Stimulated activated CD4-positive, alpha-beta T cell treated with anti-CD3 and anti-CD28 coated beads, Interleukin-4, amount 100 ng/mL, for 1 hour (primary cell): ENCODE measurements at places on chromosomes 5 and 9.
A peak's percentile ranks its signal among the peaks of the same experiment; 100 is the strongest.

GRCh38 chr9:93543117-93543516 is 33.3 kb upstream of the PHF2 start:
- no peak for DNase-seq

- DNase-seq, result no peak
Measured at GRCh38 chr9:112489876-112490666, 3.4 kb downstream of the KIAA1958 start.

- DNase-seq, result no peak
Measured at GRCh38 chr5:53987101-53987500, 323.3 kb downstream of the ARL15 start.

- DNase-seq, result no peak
Measured at GRCh38 chr5:114909424-114909823, 260.3 kb downstream of the TRIM36 start.

DNA sequence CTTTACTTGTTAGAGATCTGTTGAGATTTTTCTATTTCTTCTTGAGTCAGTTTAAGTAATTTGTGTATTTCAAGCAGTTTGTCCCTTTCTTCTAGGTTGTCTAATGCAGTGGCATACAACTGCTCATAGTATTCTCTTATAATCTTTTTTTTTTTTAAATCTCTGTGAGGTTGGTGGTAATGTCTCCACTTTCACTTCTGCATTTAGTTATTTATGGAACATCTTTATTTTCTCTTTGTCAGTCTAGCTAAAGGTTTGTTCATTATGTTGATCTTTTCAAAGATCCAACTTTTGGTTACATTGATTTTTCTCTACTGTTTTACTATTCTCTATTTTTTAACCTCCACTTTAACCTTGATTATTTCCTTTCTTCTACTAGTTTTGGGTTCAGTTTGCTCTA is 13.8 kb downstream of the FOXE1 start:
- no peak for DNase-seq

- no peak for DNase-seq
Measured at GRCh38 chr9:18343784-18344183, 130.2 kb upstream of the ADAMTSL1 start.

GRCh38 chr9:113387560-113388230 is 10.9 kb upstream of the HDHD3 start:
- no peak for DNase-seq

DNA sequence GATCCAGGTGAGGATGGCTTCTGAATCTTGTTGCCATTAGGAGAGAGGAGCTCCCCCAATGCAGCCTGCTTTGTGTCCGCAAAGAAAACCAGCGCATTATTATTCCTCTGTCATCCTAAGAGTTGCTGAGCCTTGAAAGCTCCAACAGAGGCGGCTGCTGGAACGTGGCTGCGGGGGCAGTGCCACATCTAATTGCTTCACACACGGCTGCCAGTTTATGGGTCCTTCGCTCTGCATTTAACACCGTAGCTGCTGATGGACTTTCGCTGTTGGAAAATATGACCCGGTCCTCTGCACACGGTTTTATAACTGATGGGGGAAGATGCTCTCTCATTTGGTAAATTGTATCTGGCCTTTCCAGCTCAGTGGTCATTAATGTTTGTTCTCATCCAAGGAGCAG is 38.0 kb downstream of the ZNF622 start:
- DNase-seq, result no peak

DNA sequence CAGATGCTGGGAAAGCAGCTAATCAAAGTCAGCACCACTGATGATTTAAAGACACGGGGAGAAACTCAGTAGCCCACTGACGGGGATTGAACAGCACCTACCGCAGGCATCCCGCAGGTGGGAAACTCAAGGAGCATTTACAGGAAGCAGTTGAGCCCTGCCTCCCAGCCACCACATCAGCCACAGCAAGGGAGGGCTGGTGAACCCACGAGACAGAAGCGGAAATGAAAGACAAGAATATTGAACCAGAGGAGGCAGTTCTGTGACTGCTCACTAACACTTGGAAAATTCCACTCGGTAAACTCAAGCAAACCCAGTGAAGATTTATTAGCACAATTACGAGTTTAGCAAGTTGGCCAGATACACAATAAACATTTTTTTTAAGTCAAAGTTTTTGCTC is 10.6 kb upstream of the FAM163B start:
- peak; percentile 29 for DNase-seq

DNA sequence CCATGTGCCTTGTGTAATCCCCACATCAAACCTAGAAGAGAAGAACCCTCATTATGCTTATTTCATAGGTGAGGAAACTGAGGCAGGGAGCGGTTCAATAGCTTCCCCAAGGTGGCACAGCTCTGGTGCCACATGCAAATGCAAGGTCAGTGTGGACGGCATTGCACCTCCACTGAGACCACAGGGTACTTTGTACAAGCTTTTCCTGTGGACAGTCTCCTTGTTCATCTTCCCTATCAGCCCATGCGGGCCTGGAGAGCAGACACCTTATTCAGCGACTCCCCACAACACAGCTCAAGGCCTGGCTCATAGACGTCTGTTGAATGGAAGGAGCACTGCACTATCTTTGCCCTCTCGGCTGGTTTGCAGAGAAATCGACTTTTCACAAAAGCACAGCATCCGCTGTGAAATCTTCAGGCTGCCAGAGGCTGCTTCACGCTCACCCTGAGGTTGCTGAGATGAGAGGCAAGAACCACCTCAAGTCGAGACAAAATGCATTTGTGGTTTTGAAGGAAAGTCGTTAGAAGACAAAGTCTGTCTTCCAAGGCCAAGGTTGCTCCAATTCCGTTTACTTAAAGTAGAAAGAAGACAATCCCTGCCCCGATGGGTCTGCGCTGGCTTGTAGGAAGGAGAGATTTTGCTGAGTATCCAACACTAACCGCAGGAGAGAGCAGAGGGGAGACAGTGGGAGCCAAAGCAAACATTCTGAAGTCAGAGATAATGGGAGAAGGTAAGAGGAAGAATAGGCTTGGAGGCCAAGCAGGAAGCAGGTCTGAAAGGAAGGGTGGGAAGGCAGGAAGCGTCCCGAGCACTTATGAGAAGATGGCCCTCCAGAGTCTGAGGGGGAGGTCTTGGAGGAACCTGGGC is 34.2 kb upstream of the STRBP start:
- no peak for DNase-seq

DNA sequence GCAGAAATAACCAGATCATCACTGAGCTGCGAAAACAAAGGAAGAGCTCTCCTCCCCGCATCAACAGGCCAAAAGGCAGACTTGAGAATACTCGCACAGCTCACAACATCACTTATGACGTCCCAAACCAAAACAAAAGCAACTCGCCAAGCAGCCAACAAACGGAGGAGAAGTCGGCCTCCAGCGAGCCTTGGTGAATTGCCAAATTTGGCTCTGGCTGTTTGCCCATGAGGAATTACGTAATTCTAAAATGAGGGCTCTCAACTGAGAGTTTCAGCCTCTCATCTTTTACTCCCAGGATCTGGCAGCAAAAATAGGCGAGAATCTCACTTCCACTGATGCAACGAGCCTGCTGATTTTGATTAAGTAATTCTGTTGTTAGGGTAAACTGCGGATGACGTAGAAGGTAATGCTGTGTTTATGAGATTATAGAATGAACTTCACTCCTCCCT is 51.7 kb upstream of the SEMA6A start:
- DNase-seq, result no peak

GRCh38 chr5:142239394-142240159 is 85.2 kb downstream of the SPRY4 start:
- no peak for DNase-seq

- no peak for DNase-seq
Measured at GRCh38 chr5:97096191-97096590, 46.2 kb downstream of the LIX1 start.

GRCh38 chr9:92986176-92987119 is 39.1 kb downstream of the FGD3 start:
- peak; percentile 47 for DNase-seq

DNA sequence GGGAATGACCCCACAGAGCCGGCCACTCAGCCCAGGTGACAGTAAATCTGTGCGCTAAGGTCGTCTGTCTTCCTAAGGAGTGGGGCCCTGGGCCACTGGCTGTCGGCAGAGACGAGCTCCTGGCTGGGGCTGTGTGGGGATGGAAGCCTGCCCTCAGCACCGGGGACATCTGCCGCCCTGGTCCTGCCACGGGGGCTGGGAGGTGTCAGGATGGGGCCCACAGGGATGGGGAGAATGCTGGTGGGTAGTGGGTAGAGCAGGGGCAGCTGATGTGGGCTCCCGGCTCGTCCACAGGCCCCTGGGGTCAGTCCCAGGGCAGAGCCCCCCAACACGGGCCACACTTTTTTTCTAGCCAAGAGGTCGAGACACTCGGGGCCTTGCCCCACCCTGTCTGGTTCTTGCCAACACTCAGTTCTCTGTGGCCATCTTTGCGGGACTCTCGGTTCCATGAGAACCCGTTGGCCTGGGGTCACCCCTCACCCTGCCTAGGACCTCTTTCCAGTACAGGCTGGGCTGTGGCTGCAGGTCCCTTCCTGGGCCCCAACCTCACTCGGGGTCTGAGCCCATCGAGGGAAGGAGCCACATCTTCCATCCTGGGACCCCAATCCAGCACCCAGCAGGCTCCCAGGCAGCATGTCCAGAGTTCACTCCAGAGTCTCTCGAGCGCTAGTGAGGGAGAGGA is 45.0 kb downstream of the DBH start:
- no peak for DNase-seq

DNA sequence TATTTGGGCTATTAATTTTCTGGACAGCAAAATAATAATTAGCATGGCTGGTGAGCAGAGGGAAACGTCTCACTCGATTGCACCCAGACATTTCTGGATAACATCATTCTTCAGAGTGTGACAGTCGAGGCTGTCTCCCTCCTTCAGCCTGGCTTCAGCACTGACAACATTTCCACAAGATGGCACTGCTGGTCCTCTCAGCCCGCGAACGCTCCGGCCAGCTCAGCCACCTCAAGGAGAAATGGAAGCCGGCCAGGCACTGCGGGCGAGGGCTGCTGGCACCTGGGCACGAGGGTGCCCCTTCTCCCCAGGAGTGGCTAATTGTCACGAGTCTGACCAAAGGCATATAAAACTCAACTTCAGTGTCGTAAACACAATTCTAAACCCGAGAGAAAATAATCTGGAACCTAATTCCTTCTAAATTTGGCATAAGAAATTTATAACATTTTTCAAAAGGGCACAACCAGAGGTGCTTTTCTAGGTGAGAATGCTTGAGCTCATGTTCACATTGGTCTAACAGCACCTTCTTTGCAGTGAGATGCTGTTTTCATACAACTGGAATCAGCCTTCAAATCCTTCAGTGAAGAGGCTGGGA is 65.9 kb downstream of the DAP start:
- DNase-seq, result no peak

GRCh38 chr9:29422438-29422837 is 1849.2 kb upstream of the C9orf72 start:
- DNase-seq, result no peak

DNA sequence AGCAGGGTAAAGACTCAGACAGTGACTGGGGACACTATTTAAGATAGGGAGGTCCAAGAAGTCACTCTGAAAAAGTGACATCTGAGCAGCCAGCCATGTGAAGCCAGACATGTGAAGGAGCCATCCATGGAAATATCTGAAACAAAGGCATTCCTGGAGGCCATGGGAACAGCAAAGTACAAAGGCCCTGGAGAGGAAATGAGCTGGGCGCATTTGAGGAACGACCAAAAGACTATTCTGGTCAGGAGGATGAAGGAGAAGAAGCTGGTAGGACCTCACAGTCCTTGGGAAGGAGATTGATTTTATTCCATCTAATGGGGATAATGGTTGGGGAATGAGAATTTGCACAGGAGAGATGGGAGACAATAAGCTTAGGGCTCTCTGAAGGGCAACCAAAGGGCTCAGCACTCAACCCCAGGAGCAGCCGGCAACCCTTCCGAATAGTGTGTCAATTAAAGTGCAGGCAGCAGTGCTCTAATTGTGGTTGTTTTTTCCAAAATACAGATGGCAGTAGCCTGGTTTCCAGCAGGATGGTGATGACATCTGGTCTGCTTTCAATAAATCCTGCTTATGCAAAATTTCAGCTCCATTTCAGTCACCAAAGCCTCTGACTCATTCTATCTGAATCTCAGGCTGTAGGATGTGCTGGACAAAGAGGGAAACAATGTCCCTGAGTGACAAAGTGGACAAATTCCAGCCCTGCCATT is 26.7 kb downstream of the FOXI1 start:
- no peak for DNase-seq

DNA sequence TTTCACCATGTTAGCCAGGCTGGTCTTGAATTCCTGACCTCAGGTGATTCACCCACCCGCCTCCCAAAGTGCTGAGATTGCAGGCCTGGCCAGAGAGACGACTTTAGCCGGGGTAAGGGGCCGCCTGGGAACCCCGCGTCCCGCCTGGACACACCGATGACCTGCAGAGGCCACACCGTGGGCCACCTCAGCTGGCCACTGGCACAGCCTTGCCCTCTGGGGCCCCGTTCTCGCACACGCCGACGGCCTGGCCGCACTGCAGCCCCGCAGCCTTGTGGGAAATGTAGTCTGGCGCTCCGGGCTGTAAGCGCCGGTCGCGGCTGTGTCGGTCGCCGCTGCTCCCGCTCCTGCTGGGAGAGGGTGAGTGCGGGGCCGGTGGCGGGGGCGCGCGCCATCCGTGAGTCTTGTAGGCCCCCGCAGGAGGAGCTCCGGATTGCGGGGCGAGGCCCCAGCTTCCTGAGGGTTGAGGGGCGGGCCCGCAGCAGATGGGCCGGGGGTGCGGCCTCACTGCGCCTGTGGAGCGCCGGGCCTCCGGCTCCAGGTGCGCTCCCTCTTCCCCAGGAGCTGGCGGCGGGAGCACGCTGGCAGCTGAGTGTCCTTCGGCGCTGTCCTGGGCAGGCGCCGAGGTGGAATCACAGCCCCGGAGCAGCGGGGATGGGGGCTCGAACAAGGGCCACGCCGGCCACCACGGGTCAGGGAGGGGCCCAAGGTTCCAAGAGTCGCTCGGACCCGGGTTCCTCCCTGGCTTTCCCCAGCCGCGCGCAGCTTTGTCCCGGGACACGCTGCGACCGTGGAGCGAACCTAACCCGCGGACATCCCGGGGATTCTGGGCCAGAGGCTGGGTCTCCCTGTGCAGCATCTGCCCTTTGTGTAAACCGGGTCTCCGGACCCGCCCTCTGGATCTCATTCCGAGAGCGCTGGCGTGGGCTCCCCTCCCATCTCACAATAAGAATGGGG is at the start of gene ZFP2:
Gene ZFP2 (plus strand): TSS at position 299 of the 957 bp plus-strand sequence. CDS start 35,401 bp downstream, outside the sequence.
- DNase-seq, result peak; percentile 37

DNA sequence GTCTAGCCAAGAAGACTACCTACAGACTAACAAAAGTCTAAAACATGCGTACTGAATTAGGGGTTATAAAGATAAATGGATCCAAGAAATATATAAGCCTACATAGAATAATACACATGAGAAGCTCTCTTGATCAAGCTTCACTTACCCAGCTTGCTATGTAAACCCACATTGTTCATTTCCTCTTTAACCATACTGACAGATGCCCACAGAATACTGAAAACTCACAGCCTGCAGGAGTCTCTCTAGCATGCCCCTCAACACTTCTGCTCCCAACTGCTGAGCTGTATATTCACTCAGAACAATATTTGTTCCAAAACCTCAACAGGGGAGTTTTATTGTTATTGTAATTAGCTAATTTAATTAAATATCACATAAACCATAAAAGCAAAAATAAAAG is 52.4 kb downstream of the RFX3 start:
- DNase-seq, result no peak

DNA sequence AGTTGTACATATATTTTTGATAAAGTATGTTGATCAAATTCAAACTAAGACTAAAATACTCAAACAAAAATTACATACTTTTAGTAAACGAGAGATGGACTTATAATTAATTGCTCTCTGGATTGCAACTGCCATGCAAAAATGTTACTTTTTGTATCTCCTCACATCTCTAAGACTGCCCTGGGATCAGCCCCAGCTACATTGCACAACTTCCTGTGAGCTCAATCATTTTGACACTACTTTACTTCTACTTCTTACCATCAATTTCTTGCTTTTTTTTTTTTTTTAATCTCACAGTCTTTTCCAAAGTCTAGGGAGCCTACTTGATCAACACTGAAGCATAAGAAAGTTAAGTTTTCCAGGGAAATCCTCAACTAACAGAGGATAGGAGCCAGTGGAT is 506.0 kb upstream of the CDH10 start:
- DNase-seq, result no peak
